ENCODE measurements at places on chromosomes 3 and 15.

DNA sequence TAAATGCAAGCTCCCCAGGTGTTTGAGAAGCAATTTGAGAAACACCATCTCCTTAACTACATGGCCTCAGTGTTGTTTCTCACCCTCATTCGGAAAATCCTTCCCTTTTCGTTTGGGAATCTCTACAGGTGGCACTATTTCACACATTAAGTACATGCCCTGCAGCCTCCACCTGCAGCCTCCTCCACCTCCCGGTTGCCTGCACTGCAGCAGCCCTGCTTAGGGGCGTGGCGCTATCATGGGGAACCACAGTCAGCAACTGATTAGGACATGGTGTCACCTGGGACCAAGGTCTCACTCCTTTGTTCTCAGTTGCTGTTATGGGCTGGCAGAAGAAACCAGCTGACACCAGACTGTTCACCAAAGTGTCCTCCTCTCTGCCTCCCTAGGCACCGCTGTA is 11.7 kb upstream of the ZNF774 start:
- DNase-seq = no peak

- no peak for DNase-seq
Observed at GRCh38 chr3:55501905-55502304, 14.8 kb upstream of the WNT5A start.

GRCh38 chr3:57063032-57063431 is 2.6 kb downstream of the SPATA12 start:
- no peak for DNase-seq

DNA sequence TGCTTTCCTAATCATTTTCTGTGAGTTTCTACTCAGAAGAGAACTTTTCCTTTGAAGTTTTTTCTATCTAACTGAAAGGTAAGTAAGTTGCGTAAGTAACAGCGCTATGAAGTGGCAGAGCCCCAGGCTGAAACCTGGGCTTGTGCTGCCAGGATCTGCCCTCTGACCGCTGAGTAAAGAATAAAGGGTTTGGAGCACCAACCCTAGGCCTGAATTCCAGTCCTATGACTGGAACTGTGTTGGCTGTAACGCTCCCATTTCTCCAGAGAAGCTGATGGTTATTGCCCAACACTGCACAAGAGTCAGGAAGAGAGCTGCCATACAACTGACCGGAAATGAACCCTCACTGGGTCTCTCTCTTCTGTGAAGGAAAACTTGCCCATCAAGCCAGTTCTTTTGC is 87.0 kb downstream of the FOXB1 start:
- no peak for DNase-seq

DNA sequence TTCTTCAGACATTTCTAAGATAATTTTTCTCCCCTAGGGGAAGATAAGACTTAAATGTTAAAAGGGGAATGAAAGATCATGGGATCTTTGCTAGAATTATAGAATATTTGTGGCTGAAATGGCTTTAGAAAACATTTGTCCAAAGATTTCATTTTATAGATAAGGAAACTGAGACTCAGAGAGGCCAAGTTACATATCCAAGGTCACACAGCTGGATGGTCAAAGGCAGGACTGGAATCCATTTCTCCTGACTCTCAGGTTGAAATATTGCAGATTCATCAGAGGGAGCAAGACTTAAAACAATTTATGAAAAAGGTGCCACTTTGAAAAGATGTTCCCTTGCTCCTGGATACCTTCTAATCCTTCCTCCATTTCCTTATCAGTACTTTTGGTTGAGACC is 19.5 kb upstream of the LEKR1 start:
- DNase-seq = no peak

- DNase-seq = no peak
Observed at GRCh38 chr3:179703816-179704215, 51.0 kb downstream of the USP13 start.

DNA sequence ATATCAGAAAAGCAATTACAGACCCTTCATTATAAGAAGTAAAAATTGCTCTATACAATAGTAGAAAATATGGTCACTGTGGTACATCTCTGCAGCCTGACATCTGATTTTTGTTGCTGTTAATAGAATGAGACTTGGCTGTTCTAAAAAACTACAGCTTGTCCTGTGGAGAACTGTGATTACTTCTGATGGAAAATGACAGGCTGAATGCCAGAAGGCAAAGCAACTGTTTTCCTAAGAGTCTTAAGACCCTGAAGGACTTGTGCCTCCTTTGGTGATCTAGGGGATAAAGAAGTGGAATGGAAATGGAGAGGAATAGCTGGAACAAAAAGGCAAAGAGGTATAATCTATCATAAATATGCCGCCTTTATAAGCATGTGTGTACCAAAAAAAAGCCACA is 314.8 kb downstream of the BCHE start:
- DNase-seq = no peak

DNA sequence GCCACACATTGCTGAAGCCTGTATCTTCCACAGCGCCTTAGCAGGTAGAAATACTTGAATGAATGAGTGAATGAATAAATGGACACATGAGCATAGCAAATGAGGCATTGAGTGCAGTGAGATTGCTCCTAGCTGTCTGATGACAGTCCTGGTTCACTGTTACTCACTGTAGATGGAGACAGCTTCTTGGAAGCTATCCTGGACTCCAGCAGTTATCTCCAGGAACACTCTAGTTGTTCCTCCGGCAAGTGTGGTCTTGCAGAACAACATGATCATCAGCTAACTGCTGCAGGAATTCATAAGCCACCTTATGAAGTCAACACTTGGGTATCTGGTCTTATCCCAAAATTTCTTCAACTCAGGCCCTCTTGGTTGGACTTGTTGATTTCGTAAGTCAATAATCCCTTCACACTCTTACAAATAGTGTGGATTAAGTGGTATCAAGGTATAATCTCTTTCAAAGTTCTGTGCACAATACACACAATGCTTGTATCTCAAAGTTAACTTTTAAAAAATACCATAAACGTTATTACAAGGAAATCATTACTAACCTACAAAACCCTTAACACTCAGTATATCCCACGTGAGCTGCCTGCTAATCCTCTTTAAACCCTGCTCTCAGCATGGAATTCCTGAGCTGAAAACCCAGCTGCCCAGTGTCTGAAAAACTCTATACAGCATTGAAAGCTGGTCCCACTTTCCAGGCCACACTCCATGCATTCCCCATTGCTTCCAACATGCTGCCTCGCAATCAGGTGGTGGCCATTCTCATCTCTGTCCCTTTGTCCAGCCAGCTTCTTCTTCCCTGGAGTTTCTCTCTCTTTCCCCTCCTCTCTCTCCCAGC is 14.4 kb upstream of the ZBTB38 start:
- DNase-seq = no peak

DNA sequence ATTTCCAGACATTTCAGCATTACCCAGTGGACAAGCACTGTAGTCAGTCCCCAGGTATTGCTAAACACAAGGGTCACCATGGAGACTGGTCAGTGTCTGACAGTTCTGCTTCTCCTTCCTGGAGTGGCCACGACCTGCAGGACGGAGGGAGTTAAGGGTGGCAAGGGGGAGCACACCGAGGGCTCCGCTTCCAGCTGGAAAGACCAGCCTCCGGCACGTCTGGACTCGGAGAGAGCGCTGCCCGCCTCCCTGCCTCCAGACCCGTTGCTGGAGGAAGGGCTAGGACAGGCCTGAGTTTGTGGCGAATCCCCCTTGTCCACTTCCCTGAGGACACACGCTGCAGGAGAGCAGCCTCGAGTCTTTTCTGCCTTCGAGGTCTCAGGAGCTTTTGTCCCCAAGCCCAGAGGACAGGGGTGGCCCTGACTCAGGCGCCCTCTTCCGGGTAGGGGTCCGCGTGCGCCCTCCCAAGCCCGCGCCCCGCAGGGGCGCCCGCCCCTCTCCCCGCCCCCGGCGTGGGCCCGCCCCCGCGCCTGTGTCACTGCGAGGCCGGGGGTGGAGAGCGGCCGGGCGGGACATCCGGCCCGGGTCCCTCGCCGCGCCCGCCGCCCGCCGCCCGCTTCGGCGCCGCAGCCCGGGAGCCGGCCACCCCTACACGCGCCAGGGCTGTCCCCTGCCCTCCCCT is at the start of gene CHST14:
Gene CHST14 (plus strand): TSS at position 562 of the 682 bp plus-strand sequence. CDS start 230 bp downstream, outside the sequence.
- DNase-seq = peak; percentile 28

- no peak for DNase-seq
Observed at GRCh38 chr3:113802795-113803455, 35.7 kb upstream of the GRAMD1C start.

DNA sequence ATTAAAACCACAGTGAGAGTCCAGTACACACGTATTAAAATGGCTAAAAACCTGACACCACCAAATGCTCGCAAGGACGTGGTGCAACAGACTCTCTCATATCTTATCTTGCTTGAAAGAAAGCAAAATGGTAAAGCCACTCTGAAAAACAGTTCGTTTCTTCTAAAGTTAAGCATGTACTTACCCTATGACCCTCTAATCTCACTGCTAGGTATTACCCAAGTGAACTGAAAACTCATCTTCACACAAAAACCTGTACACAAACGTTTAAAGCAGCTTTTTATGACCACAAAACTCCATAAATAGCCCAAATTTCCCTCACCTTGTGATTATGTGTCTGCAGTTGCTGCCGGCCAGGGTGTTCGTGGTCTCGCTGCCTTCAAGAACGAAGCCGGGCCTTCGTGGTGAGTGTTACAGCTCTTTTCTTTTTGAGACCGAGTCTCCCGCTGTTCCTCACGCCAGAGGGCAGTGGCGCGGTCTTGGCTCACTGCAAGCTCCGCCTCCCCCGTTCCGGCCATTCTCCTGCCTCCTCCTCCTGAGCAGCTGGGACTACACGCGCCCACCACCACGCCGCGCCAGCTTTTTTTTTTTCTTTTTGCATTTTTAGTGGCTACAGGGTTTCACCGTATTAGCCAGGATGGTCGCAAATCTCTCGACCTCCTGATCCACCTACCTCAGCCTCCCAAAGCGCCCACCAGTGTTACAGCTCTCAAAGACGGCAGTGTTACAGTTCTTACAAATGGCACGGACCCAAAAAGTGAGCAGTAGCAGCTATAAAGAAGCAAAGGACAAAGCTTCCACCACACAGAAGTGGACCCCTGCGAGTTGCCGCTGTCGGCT is 165.4 kb downstream of the TJP1 start:
- DNase-seq = no peak

GRCh38 chr15:60590935-60591495 is 112.1 kb upstream of the ICE2 start:
- no peak for DNase-seq

DNA sequence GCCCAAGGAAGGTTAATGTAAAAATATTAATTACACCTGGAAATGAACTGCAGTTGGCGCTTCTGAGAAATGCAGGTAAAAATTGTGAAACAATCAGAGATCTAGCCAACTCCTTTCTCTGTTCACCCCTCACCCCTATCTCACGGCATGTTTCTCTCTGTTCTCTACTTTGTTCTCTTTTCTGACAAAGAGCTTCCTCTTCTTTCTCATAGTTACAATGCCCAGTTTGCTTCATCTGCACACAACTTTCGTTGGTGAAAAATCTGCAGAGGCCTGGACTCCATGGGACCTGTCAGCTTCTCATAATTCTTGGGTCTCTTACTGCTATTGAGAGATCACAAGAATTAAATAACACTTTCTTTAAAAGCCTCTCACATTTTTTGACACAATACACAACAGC is 212.9 kb upstream of the LRRN1 start:
- DNase-seq = no peak

GRCh38 chr3:191641789-191642188 is 180.8 kb downstream of the PYDC2 start:
- no peak for DNase-seq

- peak; percentile 58 for DNase-seq
Observed at GRCh38 chr3:42667523-42668412, 14.3 kb downstream of the ZBTB47 start.

- DNase-seq = no peak
Observed at GRCh38 chr3:42130007-42130328, 38.8 kb downstream of the TRAK1 start.

GRCh38 chr3:140717921-140718320 is 40.1 kb downstream of the TRIM42 start:
- DNase-seq = no peak

GRCh38 chr15:35117543-35118265 is 32.6 kb upstream of the NANOGP8 start:
- DNase-seq = no peak

- no peak for DNase-seq
Observed at GRCh38 chr3:35562141-35562540, 77.2 kb upstream of the ARPP21 start.

GRCh38 chr3:152608696-152609594 is 226.0 kb upstream of the P2RY1 start:
- no peak for DNase-seq

Measured in NCI-H1694 treated with DMSO at 0.1 percent for 48 hours (cell line).